GM12891 (cell line): ENCODE measurements at places on chromosomes 1 and 21.

GRCh38 chr1:80582980-80583379 is 1217.8 kb upstream of the ADGRL2 start:
- no peak for DNase-seq

- no peak for DNase-seq
Measured at GRCh38 chr1:72891976-72892375, 609.6 kb upstream of the NEGR1 start.

DNA sequence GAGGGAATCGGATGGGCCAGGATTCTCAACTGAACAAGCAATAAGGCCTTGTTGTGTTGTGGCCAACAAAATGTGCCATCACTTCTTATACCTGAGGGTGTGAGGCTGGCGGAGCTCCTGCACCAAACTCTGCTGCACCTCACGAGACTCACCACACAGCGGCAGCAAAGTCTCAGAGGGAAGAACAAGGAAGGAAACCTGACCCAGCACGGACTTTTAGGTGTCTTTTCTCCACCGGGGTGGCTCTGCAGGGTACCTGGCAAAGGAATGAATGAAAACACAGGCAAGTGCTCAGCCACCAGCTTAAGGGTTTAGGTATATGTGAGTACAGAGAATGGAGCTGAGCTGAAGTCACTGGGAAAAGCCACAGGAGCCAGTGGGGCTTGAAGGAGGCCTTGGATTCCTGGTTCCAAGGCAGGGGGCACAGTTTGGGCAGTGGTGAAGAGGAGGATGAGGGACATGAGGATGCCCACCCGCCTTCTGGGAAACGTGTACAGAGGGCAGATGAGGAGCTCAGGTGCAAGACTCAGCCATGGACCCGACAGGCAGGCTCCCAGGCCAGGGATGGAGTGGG is 31.1 kb upstream of the HSD3B1 start:
- DNase-seq: peak; percentile 26

DNA sequence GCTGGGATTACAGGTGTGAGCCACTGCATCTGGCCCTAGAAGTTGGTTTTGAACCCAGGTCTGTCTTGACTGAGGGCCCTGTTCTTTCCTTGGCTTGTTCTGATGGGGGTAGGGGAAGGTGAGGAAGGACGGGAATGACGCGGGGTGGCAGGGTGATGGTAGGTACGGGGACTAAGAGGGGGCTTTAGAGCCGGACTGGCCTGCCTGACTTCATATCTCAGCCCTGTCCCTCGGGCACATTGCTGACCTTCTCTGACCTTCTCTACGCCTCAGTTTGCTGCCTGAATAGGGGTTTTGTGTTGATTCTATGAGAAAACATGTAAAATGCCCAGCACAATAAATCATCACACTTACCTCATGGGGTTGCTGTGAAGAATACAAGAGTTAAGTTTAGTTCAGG is 6.7 kb downstream of the RNF186 start:
- no peak for DNase-seq

DNA sequence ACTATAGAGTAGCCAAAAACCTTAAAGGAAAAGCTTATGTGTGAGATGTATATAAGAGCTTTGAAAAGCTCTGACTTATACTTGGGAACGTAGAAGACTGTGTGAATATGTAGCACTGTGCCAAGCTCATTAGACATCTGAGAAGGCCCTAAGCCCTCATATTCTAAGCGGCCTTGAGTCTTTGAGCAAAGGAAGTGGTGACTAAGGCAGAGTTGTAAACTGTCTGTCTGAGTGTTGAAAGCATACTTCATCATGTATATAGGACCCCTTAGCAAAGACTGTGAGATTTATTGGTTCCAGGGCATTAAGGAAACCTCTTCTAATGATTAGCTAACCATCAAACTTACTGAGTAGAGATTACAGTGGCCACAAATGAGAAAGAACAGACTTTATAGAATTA is 153.3 kb upstream of the LYPLAL1 start:
- DNase-seq: no peak

- DNase-seq: no peak
Measured at GRCh38 chr21:44478124-44478800, 23.0 kb downstream of the LRRC3 start.

DNA sequence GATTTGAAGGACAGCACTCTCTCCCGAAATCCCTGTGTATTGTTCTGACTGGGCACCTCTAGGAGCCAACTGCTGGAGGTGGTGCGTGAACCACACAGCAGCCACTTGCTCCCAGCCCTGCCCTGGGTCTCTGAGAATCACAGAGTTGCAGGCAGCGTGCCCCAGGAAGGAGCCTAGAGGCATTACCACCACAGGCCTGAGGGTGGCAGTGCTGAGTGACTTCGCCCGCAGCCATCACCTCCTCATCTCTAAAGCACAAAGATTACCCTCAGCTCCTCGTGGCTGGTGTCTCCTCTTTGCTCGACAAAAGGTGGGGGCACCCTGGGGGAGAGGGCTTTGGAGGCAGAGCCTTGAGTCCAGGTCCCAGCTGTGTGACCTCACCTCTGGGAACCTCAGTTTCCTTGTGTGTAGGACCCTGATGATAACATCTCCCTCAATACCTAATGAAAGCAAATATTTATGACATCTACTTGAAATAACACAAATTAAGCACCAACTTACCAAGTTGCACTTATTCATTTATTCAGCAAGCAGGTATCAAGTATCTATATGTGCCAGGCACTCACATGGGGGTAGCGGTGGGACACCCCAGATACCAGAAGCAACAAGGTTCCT is 86.3 kb downstream of the VWA5B1 start:
- DNase-seq: peak; percentile 61

DNA sequence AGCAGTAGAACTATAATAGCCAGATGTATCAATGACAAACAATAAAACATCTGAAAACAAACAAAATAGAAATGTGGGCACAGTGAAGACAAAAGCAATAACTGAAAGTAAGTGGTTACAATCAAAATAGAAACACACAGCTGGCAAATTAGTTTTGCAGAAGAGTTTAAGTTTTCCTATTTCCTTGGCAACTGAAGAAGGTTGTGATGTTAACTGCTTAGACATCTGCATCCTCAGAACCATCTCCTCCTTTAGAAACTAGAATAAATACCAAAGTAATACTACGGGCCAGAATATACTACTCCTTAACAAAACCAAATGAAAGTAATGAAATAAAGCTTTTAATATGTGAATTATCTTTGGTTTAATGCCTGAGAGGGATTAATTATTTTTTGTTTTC is 605.5 kb downstream of the LTN1 start:
- DNase-seq: no peak

DNA sequence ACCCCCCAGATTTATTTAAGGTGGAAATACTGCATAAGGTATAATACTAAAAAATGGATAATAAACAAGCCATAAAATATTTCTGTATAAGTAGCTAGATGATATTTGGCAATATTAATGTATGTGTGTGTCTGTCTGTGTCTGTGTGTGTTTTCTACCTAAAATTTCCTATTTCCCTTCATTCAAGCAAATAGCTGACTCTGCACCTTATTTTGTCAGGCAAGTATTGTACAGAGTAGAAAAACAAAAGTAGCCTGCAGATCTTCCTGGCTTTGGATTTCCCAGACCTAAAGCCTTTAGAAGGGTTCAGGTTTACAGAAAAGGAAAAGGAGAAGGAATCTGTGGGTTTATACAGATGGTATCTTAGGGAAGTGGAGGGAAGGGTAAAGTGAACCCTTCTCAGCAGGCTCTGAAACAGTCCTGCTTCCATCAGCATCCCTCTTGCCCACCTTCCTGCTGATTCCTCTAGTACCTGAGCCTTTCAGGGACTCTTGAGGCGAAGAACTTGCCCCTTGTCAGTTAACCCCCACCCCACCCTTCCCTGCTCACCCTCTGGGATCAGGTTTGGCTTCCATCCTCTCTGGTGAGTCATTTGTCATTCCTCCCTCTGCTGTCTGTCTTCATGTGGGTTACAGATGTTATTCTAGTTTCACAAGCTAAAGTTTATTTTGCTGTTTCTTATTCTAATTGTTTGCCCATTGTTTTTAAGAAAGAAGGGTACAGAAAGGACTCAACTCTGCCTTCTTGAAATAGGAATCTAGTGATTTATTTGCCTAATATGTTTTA is 21.7 kb upstream of the RGS16 start:
- no peak for DNase-seq

DNA sequence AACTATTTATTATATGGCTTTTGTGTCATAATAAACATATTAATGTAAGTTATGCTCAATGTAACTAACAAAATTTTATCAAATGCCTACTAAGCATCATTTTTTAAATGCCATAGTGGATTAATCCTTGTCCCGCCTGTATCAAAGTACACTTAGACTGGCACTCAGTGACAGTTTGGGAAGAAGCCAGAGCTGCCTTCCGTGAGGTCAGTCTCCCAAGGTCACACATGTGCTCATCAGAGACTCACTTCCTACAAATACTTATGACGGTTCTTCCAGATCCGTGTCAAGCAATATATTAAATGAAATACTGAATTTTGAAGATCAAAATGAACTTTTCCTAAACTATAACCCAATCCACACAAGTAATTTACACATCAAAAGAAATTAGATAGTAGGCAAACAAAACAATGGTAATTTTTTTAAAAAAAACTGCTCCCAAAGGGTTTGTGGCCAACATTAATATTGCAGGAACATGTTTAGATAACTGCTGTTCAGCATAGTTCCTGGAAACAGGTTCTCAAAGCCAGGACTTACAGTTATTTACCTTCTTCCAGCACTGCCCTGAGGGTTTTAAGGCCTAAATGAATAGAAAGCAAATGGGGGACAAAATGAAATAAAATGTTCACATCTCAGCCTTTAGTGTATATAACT is 27.2 kb downstream of the WLS start:
- DNase-seq: no peak

GRCh38 chr1:3137111-3138100 is 68.4 kb downstream of the PRDM16 start:
- no peak for DNase-seq

GRCh38 chr1:117615474-117615873 is 9.6 kb downstream of the TENT5C start:
- no peak for DNase-seq

GRCh38 chr1:162703708-162704107 is 71.4 kb downstream of the DDR2 start:
- DNase-seq: no peak

GRCh38 chr1:165592945-165593823 is 37.9 kb upstream of the MGST3 start:
- peak; percentile 27 for DNase-seq

- no peak for DNase-seq
Measured at GRCh38 chr1:245258271-245258920, 103.6 kb downstream of the KIF26B start.

GRCh38 chr1:244731651-244732050 is 78.7 kb downstream of the DESI2 start:
- no peak for DNase-seq

- DNase-seq: no peak
Measured at GRCh38 chr1:61604684-61605083, 120.3 kb downstream of the TM2D1 start.

DNA sequence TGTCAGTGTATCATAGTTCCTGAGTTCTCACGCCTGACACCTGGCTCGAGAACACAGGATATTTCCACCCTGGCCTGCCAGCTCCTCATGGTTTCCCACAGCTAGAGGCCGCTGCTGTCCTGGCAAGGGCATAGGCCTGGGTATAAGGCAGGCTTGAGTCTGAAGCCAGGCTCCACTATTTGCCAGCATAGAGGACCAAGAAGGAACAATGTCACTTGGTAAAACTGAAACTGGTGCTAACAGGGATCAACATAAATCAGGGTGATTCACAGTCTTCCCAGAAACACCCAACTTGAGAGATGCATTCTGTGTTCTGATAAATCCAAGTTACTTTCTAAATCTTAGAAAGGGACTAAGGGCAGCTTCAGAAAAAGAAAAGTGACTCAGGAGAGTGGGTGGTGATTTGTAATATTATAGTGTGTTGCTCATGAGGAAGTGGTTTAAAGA is 6.9 kb upstream of the S100A2 start:
- peak; percentile 51 for DNase-seq

DNA sequence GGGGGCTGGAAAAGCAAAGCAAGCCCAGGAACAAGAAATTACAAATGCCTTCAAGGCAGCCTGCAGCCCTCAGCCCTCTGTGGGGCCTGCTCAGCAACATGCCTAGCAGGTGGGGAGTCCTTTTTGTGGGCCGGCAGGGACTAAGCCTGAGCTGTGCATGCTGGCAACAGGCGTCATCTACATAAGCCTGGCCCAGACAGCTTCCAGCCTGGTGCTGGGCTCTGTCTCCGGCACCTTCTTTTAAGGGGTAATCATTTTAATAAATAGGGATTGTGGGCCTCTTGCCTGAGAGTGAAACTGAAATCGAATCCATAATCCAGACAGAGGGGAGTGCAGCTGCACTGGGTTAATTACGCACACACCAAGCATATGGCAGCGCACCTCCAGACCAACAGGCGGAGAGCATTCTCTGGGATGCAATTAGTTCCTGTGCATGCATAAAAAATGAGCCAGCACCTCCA is 96.6 kb downstream of the DDX20 start:
- DNase-seq: no peak

DNA sequence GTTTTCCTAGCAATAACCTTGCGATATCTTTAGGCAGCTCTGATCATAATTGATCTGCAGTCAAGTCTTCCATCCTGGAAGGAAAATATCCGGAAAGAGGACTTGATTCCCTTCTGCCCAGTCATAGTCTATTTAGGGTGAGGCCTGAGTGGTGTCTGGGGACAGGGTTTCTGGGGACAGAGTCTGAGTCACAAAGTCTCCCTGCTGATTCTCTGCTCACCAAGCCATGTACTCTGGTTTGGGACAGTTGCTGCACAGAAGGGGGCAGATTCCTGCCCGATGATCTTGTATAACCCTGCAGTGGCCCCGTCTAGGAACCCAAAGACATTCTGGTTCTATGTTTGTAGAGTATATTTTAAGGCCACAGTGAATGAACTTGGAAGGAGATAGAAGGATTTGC is 178.8 kb downstream of the KCNJ6 start:
- no peak for DNase-seq

DNA sequence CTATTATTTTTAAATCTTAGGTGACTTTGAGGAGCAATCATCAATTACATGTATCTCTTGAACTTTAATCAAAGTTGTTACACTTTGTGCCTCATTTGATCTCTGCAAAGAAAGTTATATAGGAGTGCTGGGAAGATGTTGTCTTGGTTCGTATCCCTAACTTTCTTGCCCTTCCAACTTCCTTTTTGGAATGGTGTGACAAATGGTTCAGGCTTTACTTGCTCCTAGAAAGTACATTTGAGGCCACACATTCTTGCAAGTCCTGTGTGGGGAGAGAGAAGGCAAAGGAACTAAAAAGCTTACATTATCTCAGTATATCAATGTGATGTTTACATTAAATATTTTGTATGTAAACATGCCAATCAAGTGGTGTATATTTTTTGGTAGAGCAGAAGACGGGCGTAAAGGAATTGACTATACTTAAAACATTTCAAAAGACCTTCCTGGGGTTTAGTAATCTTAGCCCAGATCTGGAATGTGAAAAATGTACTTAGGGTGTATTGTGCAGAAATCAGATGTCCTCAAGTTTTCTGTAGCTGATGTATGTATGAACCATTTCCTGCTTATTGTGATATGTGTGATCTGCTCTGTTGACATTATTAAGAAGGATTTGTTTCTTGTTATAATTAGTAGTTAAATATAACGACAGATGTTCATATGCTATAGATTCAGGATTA is 59.2 kb downstream of the USP25 start:
- DNase-seq: no peak
